HuH-7.5 (cell line): ENCODE measurements at places on chromosomes 11 and 22.

DNA sequence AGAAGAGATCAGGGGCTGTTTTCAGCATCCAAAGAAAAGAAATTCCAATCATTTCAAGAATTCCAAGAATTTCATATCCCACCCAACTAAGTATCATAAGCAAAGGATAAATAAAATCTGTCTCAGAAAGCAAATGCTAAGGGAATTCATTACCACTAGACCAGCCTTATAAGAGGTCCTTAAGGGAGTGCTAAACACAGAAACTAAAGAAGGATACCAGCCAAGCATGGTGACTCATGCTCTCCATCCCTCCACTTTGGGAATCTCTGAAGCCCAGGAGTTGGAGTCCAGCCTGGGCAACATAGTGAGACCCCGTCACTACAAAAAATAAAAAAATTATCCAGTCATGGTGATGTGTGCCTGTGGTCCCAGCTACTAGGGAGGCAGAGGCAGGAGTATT is 17.8 kb downstream of the FADD start:
- DNase-seq, result no peak

GRCh38 chr11:35558513-35558912 is 33.1 kb upstream of the PAMR1 start:
- no peak for DNase-seq

GRCh38 chr11:26946257-26946716 is 47.6 kb upstream of the FIBIN start:
- no peak for DNase-seq

DNA sequence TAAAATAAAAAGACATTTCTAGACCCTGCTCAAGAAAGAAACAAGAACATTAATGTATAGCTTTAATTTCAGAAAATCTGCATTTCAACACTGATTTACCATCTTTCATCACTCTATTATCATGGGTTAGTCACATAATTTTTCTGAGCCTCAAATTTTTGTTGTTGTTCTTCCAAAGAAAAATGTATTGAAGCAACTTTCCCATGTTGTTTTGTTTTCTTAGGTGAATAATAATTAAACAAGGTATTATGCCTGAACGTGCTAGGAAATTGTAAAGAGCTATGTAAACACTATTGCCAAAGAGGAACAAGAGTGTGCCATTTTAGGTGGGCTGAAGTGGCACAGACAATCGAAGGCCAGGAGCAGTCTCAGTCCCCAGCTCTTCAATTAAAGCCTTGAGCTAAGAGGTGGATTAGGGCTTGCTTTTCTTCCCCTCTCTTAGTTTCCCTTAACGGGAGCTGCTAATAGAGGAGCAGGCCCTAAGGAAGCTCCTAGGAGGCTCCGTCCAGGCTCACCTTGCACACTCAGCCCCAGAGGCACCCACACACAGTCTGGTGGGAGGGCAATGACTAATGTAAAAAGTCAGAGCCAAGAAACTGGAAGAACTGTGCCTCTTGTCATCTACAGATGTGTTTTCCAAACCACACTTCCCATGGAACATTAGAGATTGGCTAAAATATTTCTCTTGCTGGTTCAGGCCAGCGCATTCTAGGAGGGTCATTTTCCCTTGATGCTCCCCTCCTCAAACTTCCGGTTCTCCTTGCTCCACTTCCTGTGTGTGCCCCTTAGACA is 8.8 kb upstream of the UBASH3B start:
- DNase-seq, result no peak

DNA sequence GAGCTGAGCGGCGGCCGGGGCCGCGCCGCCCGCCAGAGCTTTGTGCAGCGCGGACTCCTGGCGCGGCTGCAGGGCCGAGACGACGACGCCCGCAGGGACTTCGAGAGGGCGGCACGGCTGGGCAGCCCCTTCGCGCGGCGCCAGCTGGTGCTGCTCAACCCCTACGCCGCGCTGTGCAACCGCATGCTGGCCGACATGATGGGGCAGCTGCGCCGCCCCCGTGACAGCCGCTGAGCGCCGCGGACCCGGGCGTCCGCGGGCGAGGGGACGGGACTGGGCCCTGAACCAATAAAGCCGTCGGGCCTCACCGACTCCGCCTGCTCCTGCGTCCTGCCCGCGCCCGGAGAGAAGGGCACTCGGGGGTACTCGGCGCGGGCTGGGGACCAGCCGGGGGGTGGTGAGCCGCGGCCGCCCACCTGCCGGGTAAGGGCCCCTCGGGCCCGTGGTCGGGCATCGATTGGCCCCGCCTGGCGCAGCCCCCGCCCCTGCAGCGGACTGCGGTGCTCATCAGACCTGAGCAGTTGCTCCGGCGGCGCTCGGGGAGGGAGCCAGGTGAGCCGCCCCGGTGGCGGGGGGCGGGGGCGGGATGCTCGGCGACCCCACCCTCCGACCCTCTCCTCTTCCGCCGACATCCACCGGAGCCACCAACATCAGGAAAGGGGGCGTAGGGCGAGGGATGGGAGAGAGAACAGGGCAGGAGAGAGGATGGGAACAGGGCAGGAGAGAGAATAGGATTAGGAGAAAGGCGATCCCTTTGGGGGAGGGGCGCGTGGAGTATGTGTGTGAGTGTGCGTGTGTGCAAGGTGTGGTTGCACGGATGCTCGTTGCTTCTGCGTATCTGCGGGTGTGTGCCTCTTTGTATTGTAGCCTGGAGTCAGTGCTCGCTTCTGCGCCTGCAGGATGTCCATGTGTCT is at the start of gene TMEM25:
Gene TMEM25, plus strand, starts transcription at position 510 of the 914 bp plus-strand sequence. CDS start 610 bp downstream, outside the sequence.
- DNase-seq, result peak; percentile 86

- DNase-seq, result no peak
These were observed 794.1 kb downstream of the BRD1 start for GRCh38 chr22:49033616-49034015.

GRCh38 chr22:39209756-39210155 is 35.0 kb downstream of the PDGFB start:
- DNase-seq, result no peak

GRCh38 chr22:39173787-39174497 is 21.5 kb upstream of the CBX7 start:
- no peak for DNase-seq

DNA sequence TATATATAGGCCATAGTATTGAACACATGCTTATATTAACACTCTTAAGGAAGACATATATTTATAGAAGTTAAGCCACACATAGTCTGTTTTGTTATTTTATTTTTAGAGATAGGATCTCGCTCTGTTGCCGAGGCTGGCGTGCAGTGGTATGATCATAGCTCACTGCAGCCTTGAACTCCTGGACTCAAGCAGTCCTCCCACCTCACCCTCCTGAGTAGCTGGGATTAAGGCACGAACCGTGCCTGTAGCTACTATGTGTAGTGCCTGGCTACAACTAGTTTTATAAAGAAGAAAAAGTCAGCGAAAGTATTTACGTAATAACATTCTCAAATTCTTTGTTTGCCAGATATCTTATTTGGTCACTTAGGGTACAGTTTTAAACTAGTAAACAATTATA is 5.6 kb upstream of the UCP2 start:
- no peak for DNase-seq

- no peak for DNase-seq
These were observed 2.1 kb downstream of the INPPL1 start for GRCh38 chr11:72226701-72227100.

DNA sequence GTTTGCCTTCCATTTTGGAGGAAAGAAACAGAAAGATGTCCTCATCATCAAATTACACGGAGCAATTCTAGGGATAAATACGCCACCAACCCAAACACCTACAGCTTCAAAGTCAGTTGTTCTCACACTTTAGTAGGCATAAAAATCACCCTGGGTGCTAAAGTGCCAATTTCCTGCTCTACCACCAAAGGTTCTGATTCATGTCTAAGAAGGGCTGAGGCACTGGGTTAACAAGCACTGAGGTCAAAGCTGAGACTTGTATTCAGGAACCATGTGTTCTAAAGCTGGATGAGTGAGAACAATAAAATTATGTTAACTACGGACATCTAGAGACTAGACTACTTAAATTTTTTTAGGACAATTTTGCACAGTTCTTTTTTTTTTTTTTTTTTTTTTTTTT is 127.6 kb downstream of the MPPED2 start:
- DNase-seq, result no peak
